ENCODE measurements at places on chromosomes 13 and 19.

- DNase-seq = no peak
Observed at GRCh38 chr13:51920786-51921185, 59.0 kb downstream of the CCDC70 start.

GRCh38 chr13:42981317-42981716, 10.7 kb downstream of the EPSTI1 start:
- no peak for DNase-seq

- no peak for DNase-seq
Observed at GRCh38 chr13:32548837-32549236, 10.2 kb upstream of the N4BP2L2 start.

DNA sequence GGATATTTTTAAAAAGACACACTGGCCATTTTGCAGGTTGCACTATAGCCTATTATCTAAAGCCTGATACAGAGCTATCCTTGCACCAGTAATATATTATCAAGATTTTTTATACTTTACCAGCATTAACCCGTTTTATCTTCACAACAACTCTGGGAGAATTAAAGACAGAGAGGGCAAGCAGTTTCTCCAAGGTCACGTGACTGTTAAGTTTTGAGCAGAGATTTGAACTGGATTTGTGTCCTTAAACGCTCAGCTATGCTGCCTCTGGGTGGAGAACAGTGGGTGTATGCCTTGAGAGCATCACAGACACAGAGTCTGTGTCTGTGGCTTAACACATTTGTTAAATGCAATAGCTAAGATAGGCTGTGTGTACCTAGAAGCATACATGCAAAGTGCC, 147.2 kb downstream of the MYO16 start:
- DNase-seq = no peak

DNA sequence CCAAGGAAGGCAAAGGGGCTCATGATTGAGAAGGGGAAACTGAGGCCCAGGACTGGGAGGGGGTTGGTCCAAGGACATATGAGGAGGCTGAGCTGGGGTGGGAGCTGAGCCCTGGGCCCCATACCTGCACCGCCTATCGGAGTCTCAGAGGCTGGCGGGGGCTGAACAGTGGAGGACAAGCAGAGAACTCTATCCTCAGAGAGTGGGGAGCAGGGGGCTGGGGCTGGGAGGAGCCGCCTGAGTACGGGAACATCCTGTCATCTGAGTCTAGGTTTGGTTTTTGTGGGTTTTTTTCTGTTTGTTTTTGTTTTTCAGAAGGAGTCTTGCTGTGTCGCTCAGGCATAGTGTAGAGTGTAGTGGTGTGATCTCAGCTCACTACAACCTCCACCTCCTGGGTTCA, 6.2 kb downstream of the ARRDC2 start:
- no peak for DNase-seq

GRCh38 chr13:41864658-41865057, 96.3 kb downstream of the VWA8 start:
- DNase-seq = no peak

GRCh38 chr19:12778017-12778904, 2.9 kb upstream of the HOOK2 start:
- DNase-seq = peak; percentile 86

GRCh38 chr13:24016046-24016445, 118.7 kb upstream of the C1QTNF9B start:
- no peak for DNase-seq

GRCh38 chr19:7333198-7334118, 15.3 kb upstream of the ARHGEF18 start:
- no peak for DNase-seq

DNA sequence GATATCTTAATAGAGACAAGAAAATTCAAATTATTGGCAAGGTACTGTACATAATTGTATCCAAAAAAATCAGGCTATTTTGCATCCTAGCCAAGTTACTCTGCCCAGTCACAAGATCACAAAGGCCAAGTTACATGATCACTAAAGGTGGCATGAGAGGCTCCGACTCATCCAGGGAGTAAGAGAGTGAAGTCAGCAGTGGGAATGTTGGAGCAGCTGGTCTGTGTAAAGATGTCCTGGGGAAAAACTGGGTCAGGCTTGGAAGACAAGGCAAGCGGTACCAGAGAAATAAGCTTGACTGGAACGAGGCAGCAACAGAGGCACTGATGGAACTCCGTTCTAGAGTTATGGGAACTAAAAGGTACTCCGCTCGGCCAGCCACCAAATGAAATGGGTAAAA, 50.2 kb upstream of the PSG2 start:
- DNase-seq = no peak

DNA sequence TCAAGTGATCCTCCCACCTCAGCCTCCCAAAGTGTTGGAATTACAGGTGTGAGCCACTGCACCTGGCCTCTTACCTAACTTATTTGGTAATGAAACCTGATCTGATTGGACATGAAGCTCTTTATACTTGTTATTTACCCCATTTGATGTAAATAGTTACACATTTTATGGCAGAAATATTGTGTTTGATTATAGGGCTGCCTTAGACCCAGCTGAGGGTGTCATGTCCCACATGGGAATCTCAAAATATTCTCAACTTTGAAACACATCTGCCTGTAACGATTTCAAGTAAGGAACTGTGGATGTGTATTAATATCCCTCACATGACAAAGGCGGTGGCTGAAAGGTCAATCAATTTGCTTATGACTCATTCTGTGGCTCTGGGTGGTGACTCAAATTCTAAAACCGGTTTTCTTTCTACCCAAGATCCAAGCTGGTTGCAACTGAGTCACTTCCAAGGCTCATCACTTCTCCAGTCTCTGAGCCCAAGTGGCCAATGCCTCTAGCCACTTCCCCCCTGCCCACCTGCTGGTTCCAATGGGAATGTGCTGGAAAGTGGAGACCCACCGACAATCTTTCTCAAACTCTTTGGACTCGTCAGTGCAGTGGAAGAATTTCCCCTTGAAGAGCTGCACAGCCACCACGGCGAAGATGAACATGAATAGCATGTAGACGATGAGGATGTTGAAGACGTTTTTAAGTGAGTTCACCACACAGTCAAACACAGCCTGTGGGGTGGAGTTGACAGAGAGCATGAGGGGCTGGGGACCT, 110.9 kb downstream of the IER2 start:
- DNase-seq = peak; percentile 64

GRCh38 chr13:59721926-59722910, 441.5 kb downstream of the DIAPH3 start:
- no peak for DNase-seq

DNA sequence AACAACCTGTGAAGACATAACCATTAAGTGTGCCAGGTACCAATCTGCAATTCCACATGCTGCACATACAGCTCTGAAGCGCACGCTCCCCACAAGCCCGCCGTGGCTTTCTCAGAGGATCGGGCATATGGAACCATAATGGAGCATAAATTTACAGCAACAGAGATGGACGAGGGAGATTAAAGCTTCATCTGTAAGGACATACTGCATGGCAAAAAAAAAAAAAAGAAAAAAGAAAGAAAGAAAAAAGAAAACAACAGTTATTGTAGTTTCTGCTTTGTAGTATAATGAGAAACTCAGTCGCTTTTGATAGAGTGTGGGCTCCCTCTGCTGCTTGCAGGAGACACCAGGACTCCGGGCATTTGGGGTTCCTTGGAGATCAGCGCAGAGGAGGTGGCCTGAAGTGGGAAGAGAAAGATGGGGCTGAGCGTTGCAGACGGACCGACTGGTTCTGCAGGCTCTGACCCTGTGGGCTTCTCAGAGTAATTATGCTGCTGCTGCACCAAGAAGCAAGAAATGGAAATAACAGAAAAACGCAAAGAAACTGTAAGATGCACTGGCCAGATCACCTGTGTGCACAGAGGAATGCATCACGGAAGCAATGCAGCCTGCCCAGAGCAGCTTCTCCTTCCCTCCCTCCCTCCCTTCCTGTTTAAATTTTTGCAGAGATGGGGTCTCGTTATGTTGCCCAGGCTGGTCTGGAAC, 10.8 kb upstream of the PDCD5 start:
- no peak for DNase-seq

GRCh38 chr13:64546371-64546770, 2683.8 kb downstream of the PCDH9 start:
- DNase-seq = no peak

GRCh38 chr13:110938662-110939421, 24.0 kb upstream of the ANKRD10 start:
- no peak for DNase-seq

- DNase-seq = no peak
Observed at GRCh38 chr19:30044273-30045248, 102.5 kb downstream of the URI1 start.

DNA sequence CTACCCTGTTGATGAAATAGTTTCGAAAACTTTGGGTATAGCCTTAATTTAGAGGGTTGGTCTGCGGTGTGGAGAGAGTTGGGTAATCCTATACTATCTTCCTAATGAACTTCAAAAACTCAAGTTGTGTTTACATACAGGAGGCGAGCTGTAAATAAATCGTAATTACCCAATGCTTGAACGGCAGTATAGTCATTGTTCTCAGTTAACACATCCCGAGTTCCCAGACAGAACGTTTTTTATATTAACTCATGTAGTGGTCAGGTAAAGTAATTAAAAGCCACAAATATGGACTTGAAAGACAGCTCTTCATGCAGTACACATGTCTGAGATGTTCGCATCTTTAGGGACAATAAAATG, 1.5 kb downstream of the PDS5B start:
- no peak for DNase-seq

- no peak for DNase-seq
Observed at GRCh38 chr13:41500511-41500910, 43.2 kb downstream of the RGCC start.

DNA sequence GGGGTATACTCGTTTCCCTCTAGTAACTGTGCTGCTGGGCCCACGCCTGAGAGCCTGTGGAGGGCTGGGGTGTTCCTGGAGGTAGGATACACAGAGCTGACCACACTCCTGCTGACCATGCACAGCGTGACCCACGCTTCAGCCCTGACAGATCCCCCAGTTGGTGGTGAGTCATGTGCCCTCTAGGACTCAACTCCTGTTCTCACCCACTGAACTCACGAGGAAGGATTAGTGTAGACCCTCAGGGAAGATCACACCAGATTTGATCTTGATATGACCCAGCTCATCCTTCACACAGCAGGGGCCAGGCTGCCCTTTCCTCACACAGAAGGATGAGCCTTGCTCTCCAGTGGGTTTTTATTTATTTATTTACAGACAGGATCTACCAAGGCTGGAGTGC, 13.3 kb upstream of the ACP7 start:
- no peak for DNase-seq

DNA sequence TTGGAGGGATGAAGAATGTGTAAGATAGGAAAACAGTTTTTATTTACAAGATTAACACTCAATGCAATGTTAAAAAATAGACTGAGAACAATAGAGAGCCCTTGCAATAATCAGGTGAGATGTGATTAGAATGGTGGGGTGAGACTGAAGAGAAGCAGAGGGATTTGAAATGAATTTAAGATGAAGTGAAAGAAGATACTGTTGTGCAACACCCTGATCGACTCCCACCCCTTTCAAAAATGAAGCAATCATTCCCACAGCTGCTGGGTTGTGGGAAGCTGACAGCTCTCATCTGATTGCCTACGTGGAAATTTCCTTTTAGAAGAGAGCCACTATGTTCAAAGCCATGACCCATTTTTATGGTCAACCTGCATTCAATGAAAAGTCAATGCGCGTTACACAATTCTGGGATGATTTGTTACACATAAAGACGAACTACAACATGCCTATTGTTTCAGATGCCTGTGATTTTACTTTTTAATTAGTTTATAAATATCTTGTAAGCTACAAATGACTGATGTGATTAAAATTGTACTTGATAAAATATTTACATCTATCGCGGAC, 1374.8 kb downstream of the PCDH9 start:
- DNase-seq = no peak

DNA sequence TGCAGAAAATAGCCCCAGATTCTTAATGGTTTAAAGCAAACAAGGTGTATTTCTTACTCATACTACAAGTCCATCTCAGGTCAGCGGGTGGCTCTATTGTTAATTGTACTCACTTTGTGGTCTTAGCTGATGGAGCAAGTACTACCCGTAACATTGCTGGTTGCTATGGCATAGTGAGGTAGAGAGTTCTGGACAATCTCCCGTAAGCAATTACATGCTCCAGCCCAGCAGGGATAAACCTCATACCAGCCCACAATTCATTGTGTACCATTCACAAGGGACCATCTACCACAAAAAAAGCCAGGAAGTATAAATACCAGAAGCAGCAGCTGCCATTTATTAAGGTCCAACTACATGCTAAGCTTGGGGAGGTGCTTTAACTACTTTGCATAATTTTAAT, 167.1 kb downstream of the PCDH9 start:
- DNase-seq = no peak

GRCh38 chr13:51834581-51835171, 10.3 kb downstream of the TMEM272 start:
- no peak for DNase-seq

- no peak for DNase-seq
Observed at GRCh38 chr19:49119411-49120324, at the start of gene PPFIA3. TSS of gene PPFIA3 (plus strand) at chr19:49119544. CDS start at chr19:49127874, 8,330 bp downstream.

GRCh38 chr13:21458451-21458812, 671 bp downstream of the ZDHHC20 start:
- DNase-seq = no peak

DNA sequence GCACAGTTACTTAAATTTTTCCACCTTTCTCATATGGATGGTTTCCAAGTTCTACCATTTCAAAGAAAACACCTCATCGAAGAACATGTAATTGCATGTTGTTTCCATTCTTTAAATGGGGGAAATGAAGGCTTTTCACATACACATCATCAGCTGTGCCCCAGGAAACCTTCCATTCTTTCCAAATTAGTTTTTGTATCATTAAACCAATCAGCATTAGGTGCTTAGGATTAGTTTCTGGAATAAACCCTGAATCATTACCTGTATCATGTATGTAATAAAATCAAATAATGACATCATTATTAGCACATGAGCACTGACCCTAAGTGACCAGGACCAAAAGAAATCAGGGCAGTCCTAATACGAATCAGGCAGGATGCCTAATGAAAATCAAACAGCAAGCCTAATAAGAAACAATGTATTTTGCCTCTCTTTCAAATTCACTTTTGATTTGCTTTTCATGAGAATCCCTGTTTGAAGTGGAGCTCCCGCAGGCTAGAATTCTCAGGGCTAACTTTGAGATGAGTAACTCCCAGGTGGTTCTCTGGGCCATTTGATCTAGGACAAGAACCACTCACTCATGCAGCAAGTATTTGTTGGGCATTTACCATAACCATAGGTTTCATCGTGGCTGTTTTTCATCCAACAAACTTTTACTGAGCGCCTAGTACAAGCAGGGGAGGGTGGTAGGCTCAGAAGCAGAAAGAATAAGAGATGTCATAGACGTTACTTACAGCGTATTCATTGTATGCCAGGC, 89.2 kb downstream of the MZT1 start:
- DNase-seq = no peak

- DNase-seq = peak; percentile 57
Observed at GRCh38 chr13:110350509-110350908, 43.4 kb downstream of the COL4A2 start.

- DNase-seq = no peak
Observed at GRCh38 chr19:46887240-46887782, 26.5 kb downstream of the ARHGAP35 start.
